Thyroid gland (tissue), 4 donors: ENCODE measurements at places on chromosomes 2 and 18. TPM values are rescaled to one million over a fixed set of nuclear protein-coding genes. Genes with fewer than 3 reads are reported as not detected.

Gene FEZ2
- 34.3 TPM for total RNA-seq

Gene R3HDM1
- total RNA-seq, result 24.0 TPM

Gene EVA1A
- 13.4 TPM for total RNA-seq

Gene FABP1
- not detected for total RNA-seq

DNA sequence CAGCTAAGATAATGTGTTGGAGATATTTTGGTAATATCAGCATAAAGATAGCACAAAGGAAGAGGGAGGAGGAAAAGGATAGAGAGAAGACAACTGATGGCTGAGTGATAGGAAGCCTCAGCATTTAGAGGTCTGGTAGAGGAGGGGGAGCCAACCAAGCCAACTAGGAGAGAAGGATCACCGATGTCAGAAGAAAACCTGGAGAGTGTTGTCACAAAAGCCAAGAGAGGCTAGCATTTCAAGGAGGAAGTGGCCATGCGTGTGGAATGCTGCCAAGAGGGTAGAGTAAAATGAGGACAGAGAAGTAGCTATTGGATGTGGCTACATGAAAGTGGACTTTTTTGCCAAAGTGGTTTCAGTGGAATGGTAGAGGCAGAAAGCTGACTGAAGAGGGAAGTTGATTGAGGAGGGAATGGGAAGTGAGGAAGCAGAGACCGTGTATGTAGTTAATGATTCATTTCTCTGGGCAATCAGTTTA is 34.3 kb downstream of the LCLAT1 start:
- H3K4me1 ChIP-seq, result peaks cover 5% of the 10 kb centered on the region
- H3K36me3 ChIP-seq, result no peaks in the 10 kb centered on the region
- H3K4me3 ChIP-seq, result no peak overlapping the region
- no peak for DNase-seq
- no peak overlapping the region for H3K27ac ChIP-seq

GRCh38 chr2:51014759-51015158 is 17.2 kb downstream of the NRXN1 start:
- peaks cover 10% of the 10 kb centered on the region for H3K4me1 ChIP-seq
- no peaks in the 10 kb centered on the region for H3K36me3 ChIP-seq
- H3K4me3 ChIP-seq, result no peak overlapping the region
- no peak for DNase-seq

GRCh38 chr18:532018-532417 is 31.5 kb upstream of the COLEC12 start:
- no peaks in the 10 kb centered on the region for H3K36me3 ChIP-seq
- no peak overlapping the region for H3K27ac ChIP-seq
- H3K27me3 ChIP-seq, result no peaks in the 10 kb centered on the region
- no peaks in the 10 kb centered on the region for H3K4me1 ChIP-seq
- DNase-seq, result no peak
- H3K4me3 ChIP-seq, result no peak overlapping the region

GRCh38 chr2:234615643-234616356 is 118.9 kb upstream of the ARL4C start:
- H3K36me3 ChIP-seq, result no peaks in the 10 kb centered on the region
- no peak for DNase-seq
- H3K27ac ChIP-seq, result no peak overlapping the region
- H3K4me3 ChIP-seq, result no peak overlapping the region
- H3K27me3 ChIP-seq, result no peaks in the 10 kb centered on the region
- H3K4me1 ChIP-seq, result no peaks in the 10 kb centered on the region

- no peaks in the 10 kb centered on the region for H3K27me3 ChIP-seq
- no peak overlapping the region for H3K27ac ChIP-seq
- H3K4me3 ChIP-seq, result no peak overlapping the region
- no peaks in the 10 kb centered on the region for H3K4me1 ChIP-seq
- DNase-seq, result no peak
- no peaks in the 10 kb centered on the region for H3K36me3 ChIP-seq
Measured at GRCh38 chr18:29853126-29853525, 1189.4 kb downstream of the DSC3 start.
